ENCODE measurements at places on chromosomes 6 and 20.
A peak's percentile ranks its signal among the peaks of the same experiment; 100 is the strongest.

- DNase-seq, result no peak
These were observed 164.8 kb upstream of the GGTLC1 start for GRCh38 chr20:24153101-24154040.

DNA sequence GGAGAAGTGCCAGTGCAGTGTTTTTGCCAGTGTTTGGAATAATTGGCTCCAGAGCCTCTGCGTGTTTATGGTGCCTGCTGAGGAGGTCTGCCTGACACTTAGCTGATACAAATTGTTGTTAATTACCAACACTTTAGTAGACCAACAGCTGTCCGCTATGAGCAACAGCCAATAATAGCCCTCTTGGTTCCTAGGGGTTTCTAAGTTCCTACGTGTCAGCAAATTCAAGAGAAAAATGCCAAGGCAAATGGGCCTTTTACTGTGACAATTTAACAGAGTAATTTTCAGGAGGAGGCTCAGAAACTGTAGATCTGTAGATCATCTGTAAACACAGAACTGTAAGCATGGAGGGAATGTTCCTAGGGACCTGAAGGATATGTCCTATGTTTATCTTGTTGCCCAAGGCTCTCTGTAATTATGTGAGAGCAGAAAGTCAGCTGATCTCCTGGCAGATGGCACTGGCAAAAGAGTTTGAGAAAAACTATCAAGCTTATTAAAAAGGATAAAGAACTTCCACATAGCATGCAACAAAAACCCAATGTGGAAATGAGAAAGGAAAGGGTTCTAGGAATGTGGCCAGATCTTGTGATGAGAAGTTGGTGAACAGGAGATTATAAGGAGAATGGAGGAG is 157.7 kb downstream of the GJA1 start:
- DNase-seq, result no peak

DNA sequence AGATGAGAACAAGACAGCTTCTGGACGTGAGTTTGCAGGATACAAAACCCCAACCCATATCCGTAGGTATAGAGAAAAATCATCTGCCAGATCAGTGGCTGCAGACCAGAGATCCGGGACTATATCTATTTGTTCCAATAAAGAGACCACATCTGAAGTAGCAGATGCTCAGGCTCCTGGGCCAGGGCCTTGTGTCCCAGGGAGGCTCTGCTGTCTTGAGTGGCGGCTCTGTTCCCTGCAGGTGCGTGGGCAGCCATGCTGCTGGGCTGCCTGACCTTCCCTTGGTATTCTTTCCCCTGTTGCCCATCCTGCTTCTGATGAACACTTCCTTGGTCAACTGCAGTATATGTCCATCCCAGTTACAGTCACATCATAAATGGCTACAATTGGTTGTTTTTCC is 34.9 kb downstream of the ERMARD start:
- peak; percentile 19 for DNase-seq

DNA sequence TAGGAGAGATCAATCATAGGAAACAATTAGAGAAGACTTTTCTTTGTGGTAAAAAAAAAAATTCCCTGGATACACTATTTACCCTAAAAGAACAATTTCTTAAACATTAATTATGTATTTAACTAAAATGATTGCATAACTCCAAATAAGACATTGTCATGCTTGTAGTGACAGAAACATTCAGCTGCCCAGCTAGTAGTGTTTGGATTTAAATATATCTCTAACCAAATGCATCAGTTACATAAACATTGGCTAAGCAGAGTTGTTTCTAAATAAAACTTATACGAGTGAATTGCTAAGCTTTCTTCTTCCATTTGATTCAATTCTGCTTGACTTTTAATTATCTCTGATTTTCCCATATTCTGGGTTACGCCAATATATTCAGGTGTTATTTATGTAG is 23.7 kb downstream of the MLIP start:
- DNase-seq, result no peak

- DNase-seq, result no peak
These were observed 133.4 kb downstream of the RFPL4B start for GRCh38 chr6:112480553-112480952.

DNA sequence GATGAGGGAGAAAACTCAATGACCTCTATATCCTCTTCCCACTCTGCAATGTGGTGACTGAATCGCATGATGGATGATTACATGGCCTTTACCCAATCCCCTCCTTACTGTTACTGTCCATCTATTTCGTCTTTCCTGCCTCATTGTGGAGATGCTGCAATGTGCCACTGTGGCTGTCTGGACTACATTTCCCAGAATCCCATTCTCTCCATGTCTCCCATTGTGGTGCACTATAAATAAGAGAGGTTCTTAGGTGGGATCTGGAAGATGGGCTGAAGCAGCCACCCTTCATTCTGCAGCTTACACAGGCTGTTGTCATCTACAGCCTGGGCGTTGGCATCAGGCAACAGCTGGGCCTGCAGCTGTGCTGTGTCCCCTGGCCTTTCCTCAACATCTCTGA is 233.6 kb downstream of the PRKN start:
- DNase-seq, result no peak
